ENCODE measurements at places on chromosomes 7 and 10.

GRCh38 chr7:152512706-152513105 lies 76.9 kb upstream of the KMT2C start:
- no peak for DNase-seq

GRCh38 chr7:2785071-2785500 lies 59.0 kb downstream of the GNA12 start:
- no peak for DNase-seq

- no peak for DNase-seq
Measured at GRCh38 chr10:83917537-83918506, 221.5 kb upstream of the GHITM start.

DNA sequence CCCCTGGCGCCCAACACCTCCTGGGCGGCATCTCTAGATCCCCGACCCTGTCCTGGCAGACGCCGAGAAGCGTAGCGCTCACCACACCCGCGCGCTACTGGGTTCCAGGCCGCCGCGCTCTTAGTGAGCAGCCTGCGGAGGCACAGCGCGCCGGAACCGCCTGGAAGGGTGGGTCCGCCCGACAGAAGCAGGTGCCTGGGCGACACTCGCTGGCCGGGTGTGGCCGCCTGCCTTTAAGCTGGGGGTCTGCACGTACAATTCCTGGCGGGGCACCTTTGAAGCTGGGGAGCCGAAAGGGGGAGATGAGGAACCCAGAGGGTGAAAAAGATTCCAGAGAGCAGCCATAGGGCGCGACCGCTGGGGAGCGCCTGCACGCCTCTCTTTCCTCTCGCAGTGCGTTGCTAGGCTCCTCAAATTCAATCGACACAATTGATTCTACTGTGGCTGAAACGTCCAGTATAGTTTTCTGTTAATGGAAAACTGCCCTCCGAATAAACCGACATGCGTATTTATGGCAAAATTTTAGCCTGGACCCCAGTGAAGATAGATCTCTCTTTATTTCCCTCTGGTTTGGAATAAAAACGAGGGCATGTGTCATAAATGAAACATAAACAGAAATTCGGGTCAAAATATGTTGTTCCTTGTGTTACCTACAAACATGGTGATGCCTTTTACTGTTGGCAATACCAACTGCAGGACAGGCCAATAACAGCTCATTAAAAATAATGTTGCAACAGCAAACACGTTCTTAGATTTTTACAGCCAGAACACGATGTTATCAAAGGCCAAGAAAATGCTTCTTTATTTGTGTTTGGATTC lies 4.6 kb downstream of the HMX3 start:
- no peak for DNase-seq

GRCh38 chr10:67819768-67820204 lies 18.2 kb downstream of the DNAJC12 start:
- DNase-seq, result no peak

- no peak for DNase-seq
Measured at GRCh38 chr7:121302214-121302745, 26.5 kb upstream of the WNT16 start.

GRCh38 chr7:40535678-40536077 lies 400.9 kb downstream of the SUGCT start:
- DNase-seq, result no peak

DNA sequence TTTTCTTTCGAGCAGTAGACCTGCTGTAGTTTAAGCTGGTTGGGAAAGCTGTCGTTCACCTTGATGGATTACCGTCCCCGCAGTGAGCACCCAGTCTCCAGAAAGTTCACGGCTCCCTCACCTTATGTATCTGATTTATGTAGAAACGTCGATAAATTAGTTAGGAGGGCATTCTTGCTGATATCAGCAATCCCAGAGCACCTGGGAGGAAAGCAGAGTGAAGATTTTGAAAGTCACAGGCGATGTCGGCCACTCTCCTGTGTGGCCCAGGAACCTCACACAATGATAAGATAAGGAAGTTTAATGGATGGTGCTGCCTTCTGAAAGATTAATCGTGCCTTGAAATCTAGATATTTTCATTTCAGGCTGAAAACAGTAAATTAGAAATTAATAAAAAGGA lies 336.8 kb downstream of the DPP6 start:
- DNase-seq, result no peak

DNA sequence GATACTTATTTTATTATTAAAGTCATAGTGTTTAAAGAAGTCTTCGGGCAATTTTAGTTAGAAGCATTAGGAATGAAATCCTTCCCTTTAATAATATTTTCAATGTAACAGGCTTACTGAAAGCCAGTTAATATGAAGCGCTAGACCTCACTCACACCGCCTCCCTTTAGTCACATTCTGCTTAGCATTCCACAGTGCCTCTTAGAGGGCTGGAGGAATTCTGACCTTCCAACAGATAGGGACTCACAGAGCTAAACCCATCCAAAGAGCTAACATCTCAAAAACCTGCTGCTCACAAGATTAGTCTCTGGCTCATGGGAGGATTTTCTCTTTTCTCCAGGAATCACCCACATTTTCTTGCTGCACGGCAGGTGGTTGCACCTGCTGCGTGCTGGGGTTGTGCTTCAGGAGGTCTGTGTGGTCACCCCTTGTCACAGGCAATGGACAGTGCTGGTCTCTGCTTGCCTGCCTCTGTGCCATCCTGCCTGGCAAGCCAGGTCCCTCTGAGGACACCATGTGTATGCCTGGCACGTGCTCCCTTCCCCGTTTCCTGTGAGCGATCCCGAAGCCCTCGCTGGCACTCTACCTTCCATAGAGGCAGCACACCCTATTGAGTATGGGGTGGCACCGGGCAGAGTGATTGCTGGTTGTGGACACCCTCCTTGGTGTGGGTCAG lies 91.8 kb downstream of the KLF6 start:
- no peak for DNase-seq

DNA sequence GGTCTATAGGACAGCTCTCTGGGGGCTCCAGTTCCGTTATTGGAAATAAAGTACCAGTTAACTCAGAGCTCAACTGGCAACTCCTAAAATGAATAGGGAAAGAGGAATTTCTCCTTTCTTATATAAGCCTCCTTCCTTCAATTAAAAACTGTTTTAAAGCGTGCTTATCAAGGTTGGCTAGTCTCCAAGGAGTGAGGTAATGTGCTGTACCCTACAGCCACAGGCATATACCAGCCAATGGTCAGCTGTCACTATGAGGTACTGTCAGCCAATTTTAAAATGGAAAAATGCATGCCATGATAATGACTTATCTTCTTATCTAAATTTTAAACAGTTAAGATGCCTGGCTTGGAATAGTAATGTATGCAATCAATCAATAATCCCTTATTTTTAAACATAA lies 76.2 kb downstream of the PLCE1 start:
- DNase-seq, result no peak

DNA sequence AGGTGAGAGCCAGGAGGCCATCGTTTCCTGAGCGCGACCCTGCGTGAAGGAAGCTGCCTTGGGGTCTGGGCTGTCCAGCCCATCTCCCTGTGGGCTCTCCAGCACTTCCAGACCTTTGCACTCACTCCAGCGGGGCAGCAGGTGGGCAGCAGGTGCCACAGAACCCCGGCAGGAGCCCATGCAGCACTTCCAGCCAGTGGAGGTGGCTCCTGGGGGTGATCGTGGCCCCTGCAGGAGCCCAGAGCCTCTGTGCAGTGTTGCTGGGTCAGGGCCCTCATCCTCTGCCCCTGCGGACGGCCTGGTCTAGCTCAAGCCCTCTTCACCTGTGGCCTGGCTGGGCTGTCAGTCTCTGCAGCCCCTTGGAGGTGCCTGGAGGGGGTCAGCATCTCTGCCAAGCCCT lies 59.9 kb downstream of the PWWP2B start:
- no peak for DNase-seq

DNA sequence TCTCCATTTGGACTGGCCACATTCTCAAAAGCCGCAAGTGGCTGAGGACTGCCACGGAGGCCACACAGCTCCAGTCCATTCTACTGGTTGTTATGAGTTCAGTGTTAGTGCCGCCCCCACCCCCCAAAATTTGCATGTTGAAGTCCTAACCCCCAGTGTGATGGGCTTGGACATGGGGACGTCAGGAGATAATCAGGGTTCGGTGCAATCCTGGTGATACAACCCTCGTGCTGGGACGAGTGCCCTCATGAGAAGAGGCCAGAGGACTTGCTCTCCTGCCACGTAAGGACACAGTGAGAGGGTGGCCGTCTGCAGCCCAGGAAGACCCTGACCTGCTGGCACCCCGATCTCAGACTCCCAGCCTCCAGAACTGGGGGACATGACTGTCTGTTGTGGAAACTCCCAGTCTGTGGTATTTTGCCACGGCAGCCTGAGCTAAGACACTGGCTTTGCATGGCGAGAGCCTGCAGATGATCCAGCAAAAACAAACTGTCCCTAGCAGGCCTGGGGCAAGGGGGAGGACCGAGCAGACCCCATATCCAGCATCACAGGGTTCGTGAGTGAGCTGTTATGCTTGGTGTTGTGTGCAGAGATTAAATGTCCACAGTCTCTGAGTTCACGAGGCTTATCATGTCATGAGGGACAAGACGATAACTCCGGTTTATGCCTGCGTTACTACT lies 41.5 kb upstream of the INSIG1 start:
- no peak for DNase-seq

GRCh38 chr7:119925581-119926289 lies 347.2 kb upstream of the KCND2 start:
- DNase-seq, result no peak

DNA sequence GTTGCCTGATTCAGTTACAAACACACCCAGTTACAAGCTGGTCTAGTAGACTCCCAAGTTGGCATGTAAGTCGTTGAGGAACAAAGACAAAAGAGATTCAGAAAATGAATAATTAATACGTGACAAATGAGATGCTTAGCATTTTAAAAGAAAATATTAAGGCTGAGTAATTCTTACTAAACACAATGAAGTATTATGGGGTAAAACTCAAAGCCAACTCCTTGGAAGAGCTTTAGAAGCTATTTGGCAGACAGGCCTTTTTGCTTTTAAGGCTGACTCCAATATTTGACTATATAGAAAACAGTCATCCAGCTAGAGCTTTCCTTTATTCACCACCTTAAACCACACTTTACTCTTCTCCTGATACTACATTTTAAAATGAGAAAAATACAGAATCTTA lies 5.4 kb downstream of the TRDMT1 start:
- no peak for DNase-seq

GRCh38 chr7:29623973-29624372 lies 60.3 kb downstream of the PRR15 start:
- no peak for DNase-seq

DNA sequence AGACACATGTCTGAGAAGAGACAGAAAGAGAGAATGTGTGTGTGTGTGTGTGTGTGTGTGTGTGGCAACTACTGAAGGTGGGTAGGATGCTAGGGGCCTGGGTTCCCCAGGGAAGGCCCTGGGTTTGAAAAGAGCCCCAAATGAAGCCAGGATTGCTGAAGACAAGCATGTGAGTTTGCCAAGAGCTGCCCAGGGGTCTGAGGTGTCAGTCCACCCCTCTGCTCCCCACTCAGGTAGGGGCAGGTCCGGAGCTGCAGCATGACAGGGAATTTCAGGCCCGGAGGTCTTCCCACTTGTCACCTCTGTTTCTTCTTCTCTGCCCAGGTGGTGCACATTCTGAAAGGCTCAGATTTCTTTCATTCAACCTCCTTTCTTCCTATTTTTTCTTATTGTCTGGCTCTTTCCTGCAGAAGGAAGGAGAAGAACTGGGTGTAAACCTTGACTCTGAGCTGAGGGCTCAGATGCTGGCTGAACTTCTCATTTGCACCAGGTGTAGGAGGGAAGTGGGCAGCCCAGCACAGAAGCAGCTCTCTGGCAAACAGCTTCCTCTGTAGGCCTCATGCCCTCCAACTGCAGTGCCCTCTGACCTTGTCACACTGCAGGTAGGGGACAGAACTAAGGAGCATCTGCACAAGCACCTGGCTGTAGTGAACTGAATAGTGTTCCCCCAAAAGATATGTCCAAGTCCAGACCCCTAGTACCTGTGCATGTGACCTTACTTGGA lies 79.6 kb upstream of the LRRC4 start:
- DNase-seq, result no peak

Measured in activated T-cell treated with anti-CD3 and anti-CD28 coated beads, Interleukin-2, amount 50 U/mL, for 1 hour (primary cell).